OCI-LY7 (cell line): ENCODE measurements at places on chromosomes 3 and 15. TPM values are rescaled to one million over a fixed set of nuclear protein-coding genes. Genes with fewer than 3 reads are reported as not detected.

Gene C3orf20
- 2.2 and 3.6 TPM in 2 replicates for total RNA-seq

Gene GORASP1
- 51.5 and 57.9 TPM in 2 replicates for total RNA-seq

Gene ZNF621
- total RNA-seq = 19.6 and 22.0 TPM in 2 replicates

Gene WDR5B
- total RNA-seq = 6.3 and 7.3 TPM in 2 replicates

Gene ILDR1
- total RNA-seq = 2.5 and 2.6 TPM in 2 replicates
